Gastroesophageal sphincter (tissue), 4 donors: ENCODE measurements at places on chromosomes 1 and 21.
A peak's percentile ranks its signal among the peaks of the same experiment; 100 is the strongest.

DNA sequence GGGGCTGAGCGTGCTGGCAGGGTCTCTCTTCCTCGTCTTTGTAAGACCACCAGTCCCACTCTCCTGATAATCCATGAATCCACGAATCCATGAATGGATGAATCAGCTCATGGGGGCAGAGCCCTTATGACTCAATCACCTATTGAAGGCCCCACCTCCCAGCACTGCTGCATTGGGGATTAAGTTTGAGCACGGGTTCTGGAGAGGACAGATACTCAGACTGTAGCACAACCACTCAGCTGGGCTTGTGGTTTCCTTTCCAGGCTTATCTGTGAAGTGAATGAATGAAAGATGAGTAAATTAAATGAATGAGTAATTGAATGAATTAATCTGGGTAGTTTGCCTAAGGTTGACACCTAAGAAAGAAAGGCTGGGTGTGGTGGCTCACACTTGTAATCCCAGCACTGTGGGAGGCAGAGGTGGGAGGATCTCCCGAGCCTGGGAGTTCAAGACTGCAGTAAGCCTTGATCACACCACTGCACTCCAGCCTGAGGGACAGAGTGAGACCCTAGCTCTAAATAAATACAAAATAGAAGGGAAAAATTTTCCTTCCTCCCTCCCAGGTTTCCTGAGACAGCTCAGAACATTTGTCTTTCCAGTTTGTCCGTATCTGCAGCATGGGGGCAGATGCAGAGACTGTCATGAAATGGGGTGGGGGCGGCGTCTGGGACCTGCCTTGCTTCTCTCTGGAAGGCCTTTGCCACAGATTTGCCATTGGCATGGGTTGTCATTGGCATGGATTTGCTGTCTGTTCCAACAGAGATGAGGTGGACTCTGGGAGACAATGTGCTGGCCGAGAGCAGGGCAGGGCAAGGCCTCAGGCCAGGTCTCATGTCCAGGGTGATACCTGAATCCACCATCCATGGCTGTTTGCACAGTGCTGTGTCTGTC lies 187.7 kb upstream of the C1orf174 start:
- H3K4me3 ChIP-seq: no peak overlapping the region
- H3K4me1 ChIP-seq: no peaks in the 10 kb centered on the region
- H3K27me3 ChIP-seq: peaks cover 52% of the 10 kb centered on the region
- no peaks in the 10 kb centered on the region for H3K36me3 ChIP-seq
- no peak for ATAC-seq

DNA sequence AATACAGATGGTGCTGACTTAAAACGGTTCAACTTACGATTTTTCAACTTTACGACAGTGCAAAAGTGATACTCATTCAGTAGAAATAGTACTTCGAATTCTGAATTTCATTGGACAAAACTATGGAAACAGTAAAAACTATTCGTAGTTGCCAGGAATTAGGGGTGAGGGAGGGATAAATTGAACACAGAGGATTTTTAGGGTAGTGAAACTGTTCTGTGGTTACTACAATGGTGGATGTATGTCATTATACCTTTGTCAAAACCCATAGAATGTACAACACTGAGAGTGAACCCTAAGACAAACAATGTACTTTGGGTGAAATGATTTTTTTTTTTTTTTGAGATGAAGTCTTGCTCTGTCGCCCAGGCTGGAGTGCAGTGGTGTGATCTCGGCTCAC lies 7.5 kb downstream of the DDR2 start:
- no peak overlapping the region for H3K4me3 ChIP-seq
- no peaks in the 10 kb centered on the region for H3K4me1 ChIP-seq
- H3K36me3 ChIP-seq: no peaks in the 10 kb centered on the region
- no peak for ATAC-seq
- no peaks in the 10 kb centered on the region for H3K27me3 ChIP-seq

DNA sequence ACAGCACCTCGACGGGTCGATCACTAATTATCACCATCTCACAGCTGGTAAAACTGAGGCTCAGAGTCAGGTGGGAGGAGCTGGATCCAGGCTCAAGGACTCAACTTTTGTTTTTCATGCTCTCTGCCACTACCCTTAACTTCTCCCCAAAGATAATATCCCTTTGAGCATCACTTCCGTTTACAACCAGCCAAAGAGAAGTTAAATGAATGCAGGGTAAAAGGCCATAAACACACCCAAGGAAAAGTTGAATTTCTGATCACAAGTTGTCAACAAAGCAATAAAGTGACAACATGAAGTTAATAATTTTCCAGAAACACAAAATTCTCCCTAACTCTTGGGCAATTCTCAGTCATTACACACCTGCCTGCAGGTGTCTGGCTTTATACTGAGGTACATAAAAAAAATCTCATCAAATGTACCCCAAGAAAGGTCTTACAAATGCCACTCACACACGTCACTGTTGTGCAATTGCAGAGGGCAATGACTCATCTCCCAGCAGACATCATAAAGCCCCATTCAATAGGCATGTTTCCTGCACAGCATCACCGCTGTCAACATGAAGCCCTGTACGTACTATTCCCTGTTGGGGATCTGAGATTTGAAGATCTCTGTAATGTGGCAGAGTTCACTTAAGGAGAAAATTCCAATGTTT lies 3.4 kb downstream of the OR2T11 start:
- H3K27ac ChIP-seq: no peak overlapping the region
- no peaks in the 10 kb centered on the region for H3K4me1 ChIP-seq
- ATAC-seq: no peak
- H3K4me3 ChIP-seq: no peak overlapping the region

DNA sequence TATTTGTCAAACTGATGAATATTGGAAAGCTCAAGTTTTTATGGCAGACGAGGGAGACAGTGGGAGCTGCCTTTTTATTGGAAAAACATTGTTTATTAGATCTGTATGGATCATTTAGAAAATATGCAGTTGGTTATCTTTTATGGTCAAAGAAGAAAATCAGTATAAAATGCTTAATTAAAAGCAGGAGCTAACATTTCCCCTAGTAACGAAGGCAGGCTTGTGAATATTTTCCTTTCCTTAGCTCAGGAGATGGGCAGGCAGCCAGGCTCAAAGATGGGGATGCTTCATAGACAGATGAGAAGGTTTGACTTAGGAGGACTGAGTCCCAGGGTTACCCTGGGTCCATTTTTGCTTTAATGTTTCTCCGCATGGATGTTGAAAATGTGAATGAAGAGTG lies 26.0 kb downstream of the ROR1 start:
- H3K36me3 ChIP-seq: no peaks in the 10 kb centered on the region
- H3K27me3 ChIP-seq: no peaks in the 10 kb centered on the region
- no peak overlapping the region for H3K4me3 ChIP-seq
- no peak overlapping the region for H3K27ac ChIP-seq
- no peak for ATAC-seq

- H3K4me3 ChIP-seq: no peak overlapping the region
- peak; percentile 87 for ATAC-seq
- H3K36me3 ChIP-seq: no peaks in the 10 kb centered on the region
- peaks cover 14% of the 10 kb centered on the region for H3K4me1 ChIP-seq
- peak overlapping the region; percentile 81 for H3K27ac ChIP-seq
These were observed 11.9 kb downstream of the PIGV start for GRCh38 chr1:26799479-26800142.

GRCh38 chr1:53603431-53603830 lies 135.5 kb downstream of the GLIS1 start:
- no peaks in the 10 kb centered on the region for H3K4me1 ChIP-seq
- H3K4me3 ChIP-seq: no peak overlapping the region
- no peak for ATAC-seq
- no peak overlapping the region for H3K27ac ChIP-seq

DNA sequence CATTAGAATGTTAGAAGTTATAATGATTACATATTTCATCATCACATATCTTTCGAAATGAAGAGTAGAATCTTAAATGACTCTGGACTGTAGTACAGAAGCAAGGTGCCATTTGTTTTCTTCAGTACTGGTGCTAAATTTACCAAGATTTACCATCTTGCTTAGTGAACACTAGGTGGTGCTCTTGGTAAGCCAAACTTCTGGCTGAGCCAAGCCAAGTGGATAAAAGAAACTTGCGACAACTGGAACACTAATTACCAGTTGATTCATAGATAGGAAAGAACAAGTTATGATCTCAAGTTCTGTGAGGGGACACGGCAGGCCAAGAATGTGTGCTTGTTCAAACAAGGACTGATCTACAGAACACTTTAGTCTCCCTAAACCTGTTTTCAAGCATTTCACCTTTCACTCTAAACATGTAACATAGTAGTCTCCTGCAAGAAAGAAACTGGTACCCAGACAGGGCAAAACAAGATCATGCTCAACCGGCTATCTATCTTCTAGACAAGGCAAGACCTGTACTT lies 19.8 kb downstream of the SPRTN start:
- no peaks in the 10 kb centered on the region for H3K36me3 ChIP-seq
- H3K27me3 ChIP-seq: no peaks in the 10 kb centered on the region
- H3K27ac ChIP-seq: no peak overlapping the region
- peak; percentile 84 for ATAC-seq
- peaks cover 15% of the 10 kb centered on the region for H3K4me1 ChIP-seq

GRCh38 chr1:68328490-68328889 lies 96.2 kb upstream of the WLS start:
- no peak overlapping the region for H3K27ac ChIP-seq
- H3K36me3 ChIP-seq: no peaks in the 10 kb centered on the region
- no peak for ATAC-seq
- no peak overlapping the region for H3K4me3 ChIP-seq

DNA sequence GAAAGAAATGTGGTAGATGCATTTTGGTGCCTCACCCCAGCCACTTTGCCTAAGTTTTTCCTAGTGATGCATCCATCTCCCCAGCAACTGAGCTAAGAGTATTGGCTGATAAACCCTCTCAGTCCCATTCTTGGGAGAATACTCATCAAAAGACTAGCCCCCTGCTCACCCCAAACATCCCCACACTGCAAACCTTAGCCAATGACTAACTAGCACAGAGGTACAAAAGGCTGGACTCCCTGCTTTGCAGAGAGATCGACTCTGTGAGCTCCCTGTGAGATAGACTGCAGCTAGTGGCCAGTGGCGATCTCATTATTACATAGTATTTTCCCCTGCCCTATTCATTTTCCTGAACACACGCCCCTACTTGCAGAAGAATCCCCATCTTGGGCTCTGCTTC lies 155.3 kb downstream of the HHIPL2 start:
- no peaks in the 10 kb centered on the region for H3K27me3 ChIP-seq
- H3K4me1 ChIP-seq: no peaks in the 10 kb centered on the region
- H3K27ac ChIP-seq: no peak overlapping the region
- no peak overlapping the region for H3K4me3 ChIP-seq
- ATAC-seq: no peak

GRCh38 chr1:152111515-152111968 lies 3.7 kb downstream of the TCHH start:
- ATAC-seq: no peak
- H3K36me3 ChIP-seq: no peaks in the 10 kb centered on the region
- H3K27ac ChIP-seq: no peak overlapping the region
- H3K4me1 ChIP-seq: peaks cover 28% of the 10 kb centered on the region
- H3K27me3 ChIP-seq: peaks cover 100% of the 10 kb centered on the region
- H3K4me3 ChIP-seq: peak overlapping the region; percentile 15

- no peak overlapping the region for H3K4me3 ChIP-seq
- H3K4me1 ChIP-seq: no peaks in the 10 kb centered on the region
- no peak overlapping the region for H3K27ac ChIP-seq
These were observed 17.3 kb upstream of the TMEM39B start for GRCh38 chr1:32055416-32055815.

DNA sequence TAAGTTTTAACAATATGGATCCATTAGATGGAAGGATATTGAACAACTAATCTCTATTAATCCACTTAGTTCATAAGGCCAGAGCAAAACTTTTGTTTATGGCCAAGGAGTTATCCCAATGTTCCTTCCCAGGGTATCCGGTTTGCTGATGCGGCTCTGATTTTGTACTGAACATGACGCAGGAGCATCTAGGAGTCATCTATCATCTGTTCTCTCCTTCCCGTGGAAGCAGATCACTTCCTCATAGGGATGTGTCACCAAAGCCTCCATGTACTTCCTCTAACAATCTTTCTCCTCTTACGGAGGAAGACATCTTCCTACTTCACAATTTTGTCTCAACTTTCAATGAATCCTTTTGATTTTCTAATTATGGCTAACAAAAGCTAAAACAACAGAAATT lies 206.6 kb downstream of the APP start:
- peak overlapping the region; percentile 33 for H3K27ac ChIP-seq
- no peak overlapping the region for H3K4me3 ChIP-seq
- ATAC-seq: peak; percentile 65
- H3K36me3 ChIP-seq: peaks cover 39% of the 10 kb centered on the region

GRCh38 chr1:158800526-158800925 lies 19.5 kb upstream of the OR6N2 start:
- no peaks in the 10 kb centered on the region for H3K36me3 ChIP-seq
- no peak for ATAC-seq
- no peaks in the 10 kb centered on the region for H3K27me3 ChIP-seq
- no peak overlapping the region for H3K27ac ChIP-seq

DNA sequence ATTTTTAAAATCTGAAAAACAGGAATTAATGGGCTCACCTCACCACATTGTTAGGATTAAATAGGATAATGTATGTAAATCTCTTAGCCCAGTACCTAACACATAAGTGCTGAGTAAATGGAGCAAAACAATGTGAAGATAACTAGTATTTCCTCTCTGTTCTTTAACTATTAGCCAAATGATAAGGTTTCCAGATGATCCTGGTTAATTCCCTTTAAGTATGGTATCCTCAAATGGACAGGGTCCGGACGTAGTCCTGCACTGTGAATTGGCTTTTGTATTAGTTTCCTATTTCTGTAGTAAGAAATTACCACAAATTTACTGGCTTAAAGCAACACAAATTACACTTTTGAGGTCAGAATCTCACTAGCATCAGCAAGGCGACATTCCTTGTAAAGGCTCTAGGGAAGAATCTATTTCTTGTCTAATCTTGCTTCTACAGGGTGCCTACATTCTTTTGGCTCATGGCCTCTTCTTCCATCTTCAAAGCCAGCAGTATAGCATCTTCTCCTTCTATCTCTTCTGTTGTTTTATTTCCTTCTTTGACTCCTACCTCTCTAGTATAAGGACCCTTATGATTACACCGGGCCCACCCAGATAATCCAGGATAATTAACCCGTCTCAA lies 17.1 kb downstream of the SCAF4 start:
- H3K27ac ChIP-seq: no peak overlapping the region
- no peaks in the 10 kb centered on the region for H3K36me3 ChIP-seq
- no peak for ATAC-seq
- H3K4me3 ChIP-seq: no peak overlapping the region
- no peaks in the 10 kb centered on the region for H3K27me3 ChIP-seq
- no peaks in the 10 kb centered on the region for H3K4me1 ChIP-seq

GRCh38 chr21:14284481-14284880 lies 68.5 kb downstream of the RBM11 start:
- ATAC-seq: no peak
- no peak overlapping the region for H3K27ac ChIP-seq
- H3K27me3 ChIP-seq: peaks cover 4% of the 10 kb centered on the region
- H3K36me3 ChIP-seq: no peaks in the 10 kb centered on the region
- H3K4me1 ChIP-seq: no peaks in the 10 kb centered on the region
- H3K4me3 ChIP-seq: no peak overlapping the region

DNA sequence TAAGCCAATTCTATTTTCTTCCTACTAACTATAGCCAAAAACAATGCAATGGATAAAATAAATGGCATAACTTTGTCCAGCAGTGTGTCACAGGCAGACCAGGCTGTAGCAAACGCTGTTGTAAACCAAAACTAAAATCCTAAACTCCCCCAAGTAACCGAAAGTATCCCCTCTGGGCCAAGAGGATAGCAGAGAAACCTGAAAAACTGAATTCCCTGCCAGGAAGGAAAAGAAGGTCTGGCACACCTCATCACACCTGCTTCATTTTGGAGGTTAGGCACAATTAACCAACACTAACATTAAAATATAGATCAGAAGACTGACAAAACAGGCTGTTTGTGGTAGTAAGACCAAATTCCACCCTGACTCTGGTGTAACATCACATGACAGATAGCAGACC lies 356.8 kb upstream of the C1orf87 start:
- H3K4me3 ChIP-seq: no peak overlapping the region
- ATAC-seq: no peak
- H3K27me3 ChIP-seq: no peaks in the 10 kb centered on the region
- H3K36me3 ChIP-seq: no peaks in the 10 kb centered on the region
- no peak overlapping the region for H3K27ac ChIP-seq
- H3K4me1 ChIP-seq: no peaks in the 10 kb centered on the region
